ENCODE measurements at places on chromosomes 5 and 9. TPM values are rescaled to one million over a fixed set of nuclear protein-coding genes. Genes with fewer than 3 reads are reported as not detected.
A peak's percentile ranks its signal among the peaks of the same experiment; 100 is the strongest.

The FSTL4 gene
- 1.3 TPM for total RNA-seq

The ADGRV1 gene
- total RNA-seq, result 0.80 TPM

The NADK2 gene
- total RNA-seq, result 39.6 TPM

The NOXA1 gene
- 2.0 TPM for total RNA-seq

The TOMM5 gene
- total RNA-seq, result 114 TPM

The FAM221B gene
- not detected for total RNA-seq

The GLIPR2 gene
- total RNA-seq, result 61.4 TPM

The HTR4 gene
- total RNA-seq, result not detected

The C1QTNF2 gene
- total RNA-seq, result 26.8 TPM

The LRRC19 gene
- total RNA-seq, result not detected

The SPINK14 gene
- total RNA-seq, result not detected

The FBXW5 gene
- 49.7 TPM for total RNA-seq

The PDE6A gene
- total RNA-seq, result not detected

The SLC28A3 gene
- 0.04 TPM for total RNA-seq

The TCF7 gene
- total RNA-seq, result 0.84 TPM

The PRRT1B gene
- total RNA-seq, result not detected

The GDNF gene
- total RNA-seq, result 1.6 TPM

The NTNG2 gene
- 0.58 TPM for total RNA-seq

The ADAMTS2 gene
- 28.7 TPM for total RNA-seq

GRCh38 chr5:111398013-111398412 is 114.3 kb downstream of the STARD4 start:
- DNase-seq, result no peak
- no peaks in the 10 kb centered on the region for H3K27me3 ChIP-seq
- no peaks in the 10 kb centered on the region for H3K4me1 ChIP-seq
- H3K27ac ChIP-seq, result no peak overlapping the region
- H3K36me3 ChIP-seq, result no peaks in the 10 kb centered on the region

DNA sequence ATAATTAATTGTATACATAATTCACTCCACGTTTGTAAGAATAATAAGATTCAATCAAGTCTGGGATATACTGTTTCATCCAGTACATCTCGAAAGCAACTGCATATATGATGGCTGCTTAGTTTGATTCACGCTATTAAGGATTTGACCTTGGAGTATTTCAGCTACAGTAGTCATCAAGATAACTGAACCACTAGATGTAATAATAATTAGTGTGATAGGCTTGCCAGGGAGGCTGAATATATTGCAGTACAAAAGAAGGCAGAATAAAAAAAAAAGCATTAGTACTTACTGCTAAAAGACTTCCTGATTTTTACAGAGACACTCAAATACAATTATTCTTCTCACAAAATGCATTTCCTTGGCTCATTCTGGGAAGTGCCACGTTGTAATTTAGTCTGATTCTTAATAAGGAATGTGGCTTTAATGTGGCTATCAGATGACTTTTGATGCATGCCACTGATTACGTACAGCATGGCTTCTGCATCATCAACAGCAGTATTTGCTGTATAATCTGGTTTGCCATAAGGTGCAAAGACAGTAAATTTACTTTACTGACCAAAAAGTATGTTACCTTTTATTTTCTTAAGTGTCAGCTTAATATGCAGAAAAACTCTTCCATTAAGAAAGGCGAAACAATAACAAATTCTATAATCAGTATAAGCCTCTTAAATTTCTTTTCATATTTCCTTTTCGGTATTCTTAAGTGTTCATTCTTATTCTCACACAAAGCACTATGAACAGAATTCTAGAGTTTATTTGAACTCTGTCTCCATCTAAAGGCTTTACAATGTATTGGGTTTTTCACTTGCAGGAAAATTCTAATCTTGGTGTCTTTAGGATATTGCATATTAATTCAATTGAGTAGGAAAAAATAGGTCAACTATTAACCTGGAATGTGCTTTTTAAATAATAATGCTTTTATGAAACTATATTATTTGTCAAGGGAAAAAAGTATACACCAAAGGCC is 166.4 kb downstream of the SLF1 start:
- no peaks in the 10 kb centered on the region for H3K4me1 ChIP-seq
- H3K4me3 ChIP-seq, result no peak overlapping the region
- peak; percentile 3 for DNase-seq
- H3K36me3 ChIP-seq, result no peaks in the 10 kb centered on the region

GRCh38 chr9:8085986-8086385 is 286.4 kb upstream of the DMAC1 start:
- no peak overlapping the region for H3K4me3 ChIP-seq
- H3K27me3 ChIP-seq, result no peaks in the 10 kb centered on the region

DNA sequence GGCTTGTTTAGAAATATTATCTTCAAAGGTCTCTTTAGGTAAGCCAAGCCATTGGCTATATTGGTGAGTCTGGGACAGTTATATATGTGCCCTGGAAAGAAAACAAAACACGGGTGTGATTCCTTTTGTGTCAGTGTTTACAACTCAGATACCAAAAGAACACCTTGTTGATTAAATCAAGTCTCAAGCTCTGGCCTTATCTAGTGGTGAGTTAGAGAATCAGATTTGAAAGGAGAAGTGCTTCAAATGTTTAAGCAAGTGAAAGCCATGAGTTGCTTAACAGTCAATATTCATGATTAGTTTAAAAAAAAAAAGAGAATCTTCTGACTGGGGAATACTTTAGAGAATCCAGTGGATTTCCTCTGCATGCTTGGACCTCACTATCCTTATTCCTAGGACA is 68.3 kb downstream of the IQGAP2 start:
- no peaks in the 10 kb centered on the region for H3K36me3 ChIP-seq
- no peak for DNase-seq
- no peak overlapping the region for H3K4me3 ChIP-seq
- no peak overlapping the region for H3K27ac ChIP-seq
- H3K4me1 ChIP-seq, result no peaks in the 10 kb centered on the region
- no peaks in the 10 kb centered on the region for H3K27me3 ChIP-seq

- DNase-seq, result no peak
- no peaks in the 10 kb centered on the region for H3K4me1 ChIP-seq
- no peak overlapping the region for H3K4me3 ChIP-seq
These were observed 31.7 kb upstream of the ZBTB43 start for GRCh38 chr9:126773004-126773607.

DNA sequence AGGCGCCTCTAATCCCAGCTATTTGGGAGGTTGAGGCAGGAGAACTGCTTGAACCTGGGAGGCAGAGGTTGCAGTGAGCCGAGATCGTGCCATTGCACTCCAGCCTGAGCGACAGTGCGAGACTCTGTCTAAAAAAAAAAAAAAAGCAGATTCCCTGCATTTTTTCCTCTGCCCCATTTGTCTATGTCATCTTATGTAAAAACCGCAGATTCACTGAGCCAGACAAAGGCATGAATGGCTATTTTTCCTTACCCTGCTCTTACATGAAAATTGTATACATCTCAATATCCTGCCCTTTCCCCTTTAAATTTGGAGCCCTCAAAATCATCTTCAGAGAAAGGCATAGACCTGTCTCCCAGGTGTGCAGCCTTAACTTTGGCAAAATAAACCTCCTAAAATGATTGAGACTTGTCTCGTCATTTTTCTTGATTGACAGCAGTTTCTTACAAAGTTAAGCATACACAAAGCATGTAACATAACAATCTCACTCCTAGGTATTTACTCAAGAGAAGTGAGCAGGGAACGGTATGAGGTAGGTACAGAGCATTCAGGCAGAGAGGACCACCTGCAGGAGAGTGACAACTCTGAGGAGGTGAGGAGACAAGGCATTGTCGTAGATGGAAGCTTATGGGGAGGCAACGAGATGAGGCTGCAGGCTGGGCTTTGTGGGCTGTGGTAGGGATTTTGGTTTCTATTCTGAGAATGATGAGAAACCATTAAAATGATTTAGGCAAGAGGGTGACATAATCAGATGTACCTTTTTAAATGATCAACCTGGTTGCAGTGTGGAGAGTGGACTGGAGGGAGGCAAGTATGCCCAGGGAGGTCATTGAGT is 65.7 kb upstream of the IL6ST start:
- H3K36me3 ChIP-seq, result no peaks in the 10 kb centered on the region
- no peaks in the 10 kb centered on the region for H3K27me3 ChIP-seq
- no peak for DNase-seq
- H3K4me3 ChIP-seq, result no peak overlapping the region

DNA sequence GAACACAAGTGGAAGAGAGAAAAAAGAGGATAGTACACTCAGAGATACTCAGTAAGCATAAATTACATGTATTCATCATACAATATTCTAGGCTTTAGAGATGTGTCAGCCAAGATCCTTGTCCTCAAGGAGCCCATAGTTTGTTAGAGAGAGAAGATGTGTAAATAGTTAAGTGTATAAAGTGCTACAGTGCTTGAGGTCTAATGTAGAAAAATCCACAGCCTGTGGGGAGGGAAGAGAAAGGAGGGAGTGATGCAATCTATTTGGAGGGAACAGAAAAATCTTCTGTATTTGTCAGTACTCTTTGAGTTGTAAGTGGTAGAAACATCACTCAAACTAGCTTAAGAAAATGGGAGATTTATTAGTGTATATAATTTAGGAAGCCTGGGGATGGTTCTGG is 81.9 kb downstream of the PALM2AKAP2 start:
- peaks cover 15% of the 10 kb centered on the region for H3K4me1 ChIP-seq
- H3K36me3 ChIP-seq, result no peaks in the 10 kb centered on the region
- H3K27me3 ChIP-seq, result no peaks in the 10 kb centered on the region

DNA sequence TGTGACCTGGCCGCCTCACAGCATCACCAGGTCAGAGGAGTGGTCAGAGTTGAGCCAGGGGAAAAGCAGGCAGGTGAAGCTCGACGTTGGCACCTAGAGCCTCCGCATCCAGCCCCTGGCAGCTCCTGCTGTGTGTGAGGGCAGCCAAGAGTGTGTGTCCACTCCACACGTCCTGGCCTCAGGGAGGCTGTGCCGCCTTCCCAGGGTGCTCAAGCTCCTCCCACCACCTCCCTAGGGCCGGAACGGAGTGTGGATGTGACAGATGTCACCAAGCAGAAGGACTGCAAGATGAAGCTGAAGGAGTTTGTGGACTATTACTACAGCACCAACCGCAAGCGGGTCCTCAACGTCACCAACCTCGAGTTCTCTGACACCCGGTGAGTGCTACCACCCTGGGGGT is 72.5 kb downstream of the PHF2 start:
- no peak overlapping the region for H3K4me3 ChIP-seq
- H3K4me1 ChIP-seq, result peaks cover 8% of the 10 kb centered on the region
- peaks cover 72% of the 10 kb centered on the region for H3K36me3 ChIP-seq
- H3K27ac ChIP-seq, result no peak overlapping the region

DNA sequence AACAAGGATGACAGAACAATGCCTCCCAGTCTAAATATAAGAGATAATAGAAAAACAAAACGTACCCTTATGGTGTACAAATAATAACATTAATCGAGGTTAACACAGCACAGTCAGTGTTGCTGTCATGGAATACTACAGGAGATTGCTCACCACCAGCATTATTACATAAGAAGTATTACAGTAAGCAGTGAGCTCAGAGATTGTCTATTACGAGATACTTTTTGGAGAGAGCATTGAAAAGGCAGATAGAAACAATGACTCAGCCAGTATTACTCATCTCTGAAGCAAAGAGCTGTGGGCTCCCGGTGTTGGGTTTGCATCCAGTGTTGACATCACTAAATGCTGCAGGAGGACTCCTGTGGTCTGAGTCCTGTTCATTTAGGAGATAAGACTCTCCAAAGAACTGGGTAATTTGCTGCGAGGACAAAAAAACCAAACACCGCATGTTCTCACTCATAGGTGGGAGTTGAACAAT is 191.9 kb upstream of the SEMA6A start:
- no peaks in the 10 kb centered on the region for H3K36me3 ChIP-seq
- H3K27ac ChIP-seq, result no peak overlapping the region
- peak; percentile 68 for DNase-seq
- no peaks in the 10 kb centered on the region for H3K27me3 ChIP-seq

DNA sequence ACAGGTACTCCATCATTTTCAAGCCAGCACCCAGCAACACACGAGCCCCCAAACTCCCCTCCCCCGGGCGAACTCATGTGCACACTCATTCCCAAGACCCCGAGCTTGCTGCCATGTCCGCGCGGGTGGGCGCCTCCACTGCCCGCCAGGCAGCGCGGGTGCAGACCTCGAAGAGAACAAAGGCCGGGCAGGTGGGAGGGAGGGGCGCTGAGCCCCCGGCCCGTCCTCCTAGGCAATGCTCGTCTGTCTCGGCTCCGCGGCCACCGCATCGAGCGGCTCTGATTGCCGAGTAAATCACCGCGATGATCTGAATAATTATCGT is 47.1 kb upstream of the PSD2 start:
- H3K36me3 ChIP-seq, result no peaks in the 10 kb centered on the region
- no peak for DNase-seq
- peaks cover 56% of the 10 kb centered on the region for H3K27me3 ChIP-seq
- peaks cover 59% of the 10 kb centered on the region for H3K4me1 ChIP-seq

GRCh38 chr5:151661968-151662732 is 24.6 kb downstream of the SPARC start:
- DNase-seq, result peak; percentile 21
- H3K4me1 ChIP-seq, result peaks cover 48% of the 10 kb centered on the region
- H3K27me3 ChIP-seq, result no peaks in the 10 kb centered on the region
- H3K36me3 ChIP-seq, result peaks cover 59% of the 10 kb centered on the region

DNA sequence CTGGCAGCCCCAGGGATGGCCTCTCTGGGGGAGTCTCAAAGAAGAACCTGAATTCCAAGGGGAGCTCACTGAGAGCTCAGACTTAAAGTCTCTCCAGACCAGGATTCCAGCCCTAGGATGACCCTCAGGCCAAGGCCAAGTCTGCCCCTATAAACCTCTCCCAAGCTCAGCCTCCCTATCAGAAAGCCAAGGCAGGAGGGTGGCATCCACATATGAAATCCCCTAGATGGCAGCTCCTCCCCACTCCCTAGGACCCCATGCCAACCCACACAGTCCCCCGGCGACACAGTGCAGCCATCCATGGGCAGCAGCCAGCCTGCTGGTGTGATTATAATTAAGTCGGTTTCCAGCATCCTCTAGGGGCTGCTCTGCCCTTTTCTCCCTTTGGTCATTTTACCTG is 269.9 kb downstream of the CDK5RAP2 start:
- H3K27me3 ChIP-seq, result no peaks in the 10 kb centered on the region
- H3K36me3 ChIP-seq, result no peaks in the 10 kb centered on the region
- no peak for DNase-seq
- no peak overlapping the region for H3K27ac ChIP-seq

DNA sequence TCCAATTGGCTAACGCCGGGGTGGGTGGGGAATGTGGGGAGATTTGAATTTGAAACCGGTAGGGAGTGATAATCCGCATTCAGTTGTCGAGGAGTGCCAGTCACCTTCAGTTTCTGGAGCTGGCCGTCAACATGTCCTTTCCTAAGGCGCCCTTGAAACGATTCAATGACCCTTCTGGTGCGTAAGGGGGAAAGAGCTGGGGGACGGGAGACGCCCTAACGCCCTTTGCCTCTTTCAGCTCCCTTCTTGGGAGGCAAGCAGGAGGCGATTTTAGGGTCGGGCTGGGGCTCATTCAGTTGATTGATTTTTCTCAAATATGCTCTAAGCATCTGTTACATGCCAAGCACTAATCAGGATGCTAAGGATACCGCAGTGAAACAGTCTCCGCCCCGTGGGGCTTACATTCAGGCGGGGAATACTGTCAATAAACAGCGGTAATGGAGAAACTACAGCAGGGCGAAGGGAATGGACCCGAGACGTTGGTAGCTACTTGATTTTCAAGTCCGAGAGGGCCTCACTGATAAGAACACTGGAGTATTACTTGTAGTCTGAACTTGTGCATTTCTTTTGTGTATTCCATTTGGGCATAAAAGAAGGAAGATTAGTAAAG is at the start of gene HMMR:
Gene HMMR (plus strand): TSS at position 71 of the 610 bp plus-strand sequence. CDS start 61 bp downstream, at position 132.
- peaks cover 3% of the 10 kb centered on the region for H3K4me1 ChIP-seq
- peak within 1 kb of the TSS; percentile 74 for H3K4me3 ChIP-seq
- no peaks in the 10 kb centered on the region for H3K27me3 ChIP-seq

GRCh38 chr5:77213601-77214000 is 3.1 kb downstream of the PDE8B start:
- peaks cover 27% of the 10 kb centered on the region for H3K27me3 ChIP-seq
- H3K27ac ChIP-seq, result no peak overlapping the region
- DNase-seq, result no peak
- H3K4me1 ChIP-seq, result peaks cover 10% of the 10 kb centered on the region

Data from muscle of leg (tissue), 16 donors.